Activated CD8-positive, alpha-beta memory T cell treated with anti-CD3 and anti-CD28 coated beads for 4 hours (primary cell): ENCODE measurements at places on chromosomes 1 and 21.

GRCh38 chr1:8006037-8006963, 19.8 kb downstream of the ERRFI1 start:
- DNase-seq: no peak

GRCh38 chr1:3515774-3516480, 61.5 kb downstream of the ARHGEF16 start:
- no peak for DNase-seq

DNA sequence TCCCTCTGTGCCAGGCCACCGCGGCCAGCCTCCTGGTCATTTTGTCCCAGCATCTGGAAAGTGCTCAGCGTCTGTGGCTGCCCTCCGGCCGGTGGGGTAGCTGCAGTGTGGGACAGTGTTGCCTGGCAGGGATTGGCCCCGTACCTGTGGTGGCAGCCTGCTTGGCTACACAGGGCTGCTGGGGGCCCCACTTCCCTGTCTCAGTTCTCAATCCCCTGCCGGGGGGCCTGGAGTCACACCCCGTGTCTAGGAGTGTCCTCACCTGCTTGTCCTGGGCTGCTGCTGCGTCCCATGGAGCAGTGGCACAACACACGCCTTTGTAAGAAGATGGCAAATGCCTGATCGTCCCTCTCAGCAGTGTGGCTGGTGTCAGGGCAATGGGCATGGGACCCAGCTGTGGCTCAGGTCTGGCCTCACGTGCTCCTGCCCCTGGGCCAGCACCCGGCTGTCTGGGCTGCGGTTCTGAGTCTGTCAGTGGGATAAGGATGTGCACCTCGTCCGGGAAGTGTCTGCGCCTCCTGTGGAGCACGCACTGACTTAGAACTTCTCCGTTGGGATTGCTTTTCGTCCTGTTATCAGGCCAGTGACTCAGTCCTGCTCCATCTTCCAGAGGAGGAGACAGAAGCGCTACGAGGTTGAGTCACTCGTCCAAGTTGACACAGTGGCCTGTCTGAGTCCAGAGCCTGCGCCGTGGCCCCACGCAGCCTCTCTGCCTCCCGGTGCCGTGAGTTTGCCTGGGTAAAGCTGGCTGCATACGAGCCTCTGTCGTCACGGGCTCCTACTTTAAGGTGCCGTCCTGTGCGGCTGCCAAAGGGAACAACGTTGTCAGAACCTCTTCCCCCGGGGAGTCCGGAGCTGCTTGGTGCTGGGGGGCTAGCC, 41.0 kb downstream of the CRYAA start:
- no peak for DNase-seq

- DNase-seq: no peak
Measured at GRCh38 chr1:82565146-82565545, 764.4 kb downstream of the ADGRL2 start.

DNA sequence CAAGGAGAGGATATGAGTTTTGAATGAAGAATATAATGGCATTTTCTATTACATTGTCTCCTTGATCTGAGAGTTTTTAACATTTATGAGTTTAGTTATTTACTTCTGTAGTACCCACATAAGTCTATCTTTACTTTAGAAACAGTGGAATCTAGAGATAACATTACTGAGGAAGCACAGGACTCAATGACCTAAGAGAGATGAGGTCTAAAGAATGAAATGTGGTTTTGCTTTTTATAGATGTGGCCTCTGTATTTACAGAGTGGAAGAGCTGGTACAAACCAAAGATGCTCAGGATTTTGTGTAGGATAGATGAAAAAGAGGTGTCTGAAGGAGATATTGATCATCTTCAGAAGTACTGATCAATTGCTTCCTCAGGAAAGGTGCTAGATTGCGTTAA, 177.3 kb downstream of the KCTD3 start:
- no peak for DNase-seq

- DNase-seq: no peak
Measured at GRCh38 chr1:182046763-182047162, 14.7 kb downstream of the ZNF648 start.

GRCh38 chr1:67314696-67315095, 7.0 kb downstream of the IL12RB2 start:
- no peak for DNase-seq

- DNase-seq: no peak
Measured at GRCh38 chr1:160560806-160561205, 18.5 kb downstream of the CD84 start.

GRCh38 chr1:45334308-45335245, 5.4 kb upstream of the TOE1 start:
- DNase-seq: no peak

DNA sequence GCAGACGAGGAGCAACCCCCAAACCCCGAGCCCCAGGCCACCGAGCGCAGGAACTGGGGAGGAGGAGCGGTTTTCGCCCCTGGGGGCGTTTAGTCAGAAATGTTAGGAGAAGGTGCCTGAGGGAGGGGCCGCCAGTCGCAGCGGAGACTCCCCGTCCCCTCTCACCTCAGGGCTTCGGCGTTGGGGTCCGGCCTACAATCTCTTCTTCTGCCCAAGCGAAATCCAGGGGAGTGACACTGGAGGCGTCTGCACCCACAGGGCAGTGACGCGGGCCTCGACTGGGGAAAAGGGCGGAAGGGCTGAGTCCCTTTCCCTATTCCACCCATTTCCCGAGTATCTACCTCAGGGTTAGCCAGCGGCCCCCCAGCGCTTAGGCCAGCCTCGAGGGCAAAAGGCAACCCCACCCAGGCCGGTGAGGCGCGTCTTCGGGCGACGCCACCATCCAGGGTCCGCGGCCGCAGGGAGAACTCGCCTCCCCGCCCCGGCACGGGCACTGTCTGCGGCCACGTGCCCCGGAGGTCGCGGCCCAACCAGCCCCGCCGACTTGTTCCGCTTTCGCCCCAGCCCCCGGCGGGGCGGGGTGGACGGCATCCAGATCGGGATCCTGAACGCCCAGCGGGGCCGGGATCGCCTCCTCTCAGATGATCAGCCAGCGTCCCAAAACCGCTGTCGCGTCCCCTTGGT, 118.7 kb upstream of the BARHL2 start:
- no peak for DNase-seq

- DNase-seq: no peak
Measured at GRCh38 chr21:31915566-31915965, 42.7 kb downstream of the HUNK start.

DNA sequence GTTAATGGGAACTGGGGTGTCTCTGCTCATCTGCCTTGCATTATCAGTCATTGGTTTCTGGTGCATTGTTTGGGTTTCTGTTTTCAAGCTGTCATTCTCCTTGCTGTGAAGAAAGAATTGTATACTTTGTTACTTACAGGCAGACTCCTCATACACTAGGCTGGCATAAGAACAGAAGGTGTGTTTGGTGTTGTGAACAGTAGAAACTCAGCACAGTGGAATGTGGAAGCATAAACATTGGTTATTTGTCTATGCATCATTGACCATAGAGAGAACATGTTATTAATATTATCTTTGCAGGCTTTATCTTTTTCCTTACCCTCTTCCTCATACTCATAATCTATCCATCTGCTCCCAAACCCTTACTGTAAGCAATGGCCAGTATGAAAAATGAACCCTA, 18.2 kb downstream of the C1orf87 start:
- DNase-seq: no peak

- no peak for DNase-seq
Measured at GRCh38 chr1:182292193-182292741, 99.3 kb downstream of the GLUL start.

- no peak for DNase-seq
Measured at GRCh38 chr21:44941567-44941966, 1.7 kb downstream of the SLX9 start.

DNA sequence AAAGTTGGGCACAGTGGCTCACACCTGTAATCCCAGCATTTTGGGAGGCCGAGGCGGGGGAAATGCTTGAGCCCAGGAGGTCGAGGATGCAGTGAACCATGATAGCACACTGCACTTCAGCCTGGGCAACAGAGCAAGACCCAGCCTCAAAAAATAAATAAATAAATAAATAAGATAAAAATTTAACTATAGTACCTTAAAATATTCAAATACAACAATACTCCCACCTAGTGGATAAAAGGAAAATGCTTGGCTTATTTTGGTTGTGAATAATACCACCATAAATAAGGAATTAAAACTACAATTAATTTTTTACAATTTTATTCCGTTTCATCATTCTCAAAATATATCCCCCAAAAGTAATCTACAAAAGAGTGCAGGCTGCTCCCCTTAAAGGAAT, 8.1 kb downstream of the PSMG1 start:
- DNase-seq: no peak

DNA sequence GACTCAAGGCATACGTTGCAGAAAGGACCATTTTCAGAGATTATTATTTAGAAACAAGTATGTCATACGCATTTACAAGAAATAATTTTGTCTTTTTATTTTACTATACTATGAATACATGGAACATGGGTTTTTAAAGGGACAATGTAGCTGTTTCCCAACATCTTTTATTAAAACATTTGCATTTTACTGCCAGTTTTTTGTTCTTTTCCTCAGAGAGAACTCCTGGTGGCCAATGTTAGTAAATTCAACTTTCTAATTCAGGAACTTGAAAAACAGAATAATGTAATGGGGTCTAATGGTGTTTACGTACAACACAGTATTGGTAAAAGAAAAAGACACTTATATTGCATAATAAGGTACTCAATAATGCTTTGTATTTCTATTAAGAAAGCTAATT, 14.9 kb downstream of the PRDM2 start:
- DNase-seq: no peak

GRCh38 chr1:1167398-1167821, 6.3 kb upstream of the TTLL10 start:
- no peak for DNase-seq

- DNase-seq: no peak
Measured at GRCh38 chr1:168871531-168871930, 142.5 kb upstream of the DPT start.
